Naive thymus-derived CD4-positive, alpha-beta T cell (primary cell): ENCODE measurements at places on chromosomes 1 and 21. TPM values are rescaled to one million over a fixed set of nuclear protein-coding genes. Genes with fewer than 3 reads are reported as not detected.

GRCh38 chr1:173360487-173361063 lies 116.6 kb upstream of the PRDX6 start:
- H3K4me3 ChIP-seq: no peak overlapping the region
- H3K4me1 ChIP-seq: peaks cover 5% of the 10 kb centered on the region
- H3K36me3 ChIP-seq: no peaks in the 10 kb centered on the region
- no peak for DNase-seq

DNA sequence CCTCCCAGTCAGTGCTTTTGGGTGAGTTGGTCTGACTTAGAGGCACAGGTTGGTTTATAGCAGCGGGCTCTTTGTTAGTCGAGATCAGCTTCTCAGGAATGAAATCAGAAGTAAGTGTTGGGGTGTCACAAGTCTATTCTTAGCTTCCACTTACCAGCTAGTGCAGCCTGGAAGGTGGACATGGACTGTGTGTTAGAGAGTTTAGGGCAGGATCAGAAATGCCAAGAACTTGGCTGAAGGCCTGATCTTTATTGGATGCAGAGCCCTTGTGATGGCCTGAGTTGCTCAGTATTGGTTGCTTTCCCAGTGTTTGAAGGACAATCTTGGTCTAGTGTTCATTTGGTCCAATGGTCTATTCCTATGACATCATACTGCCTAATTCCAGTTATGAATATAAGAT lies 377.0 kb upstream of the USP24 start:
- H3K4me3 ChIP-seq: no peak overlapping the region
- DNase-seq: no peak
- no peaks in the 10 kb centered on the region for H3K36me3 ChIP-seq
- no peaks in the 10 kb centered on the region for H3K4me1 ChIP-seq
- no peak overlapping the region for H3K27ac ChIP-seq

- no peaks in the 10 kb centered on the region for H3K36me3 ChIP-seq
- no peaks in the 10 kb centered on the region for H3K4me1 ChIP-seq
- no peak for DNase-seq
- no peaks in the 10 kb centered on the region for H3K27me3 ChIP-seq
- no peak overlapping the region for H3K4me3 ChIP-seq
- H3K27ac ChIP-seq: no peak overlapping the region
These were observed 98.1 kb downstream of the NEGR1 start for GRCh38 chr1:72184099-72184701.

The BEND5 gene
- total RNA-seq: 12.6 TPM
